ENCODE measurements at places on chromosomes 3 and 15. TPM values are rescaled to one million over a fixed set of nuclear protein-coding genes. Genes with fewer than 3 reads are reported as not detected.
A peak's percentile ranks its signal among the peaks of the same experiment; 100 is the strongest.

LRRK1 gene
- total RNA-seq, result 6.3 TPM

LEKR1 gene
- 0.32 TPM for total RNA-seq

HDC gene
- total RNA-seq, result not detected

TATDN2 gene
- total RNA-seq, result 15.3 TPM

KLHL40 gene
- total RNA-seq, result not detected

AGBL1 gene
- not detected for total RNA-seq

ATG3 gene
- total RNA-seq, result 113 TPM

INKA1 gene
- total RNA-seq, result 20.4 TPM

PLIN1 gene
- total RNA-seq, result 0.07 TPM

C3orf70 gene
- 0.42 TPM for total RNA-seq

RYR3 gene
- total RNA-seq, result under 0.01 TPM

AHSG gene
- total RNA-seq, result not detected

ARHGAP11A gene
- 35.9 TPM for total RNA-seq

GRCh38 chr15:71294911-71295602, 179.8 kb downstream of the THSD4 start:
- DNase-seq, result peak; percentile 100

- DNase-seq, result no peak
Observed at GRCh38 chr3:44682182-44682896, 30.1 kb upstream of the ZNF502 start.

GRCh38 chr3:5213574-5213966, 26.1 kb downstream of the EDEM1 start:
- no peak for DNase-seq

DNA sequence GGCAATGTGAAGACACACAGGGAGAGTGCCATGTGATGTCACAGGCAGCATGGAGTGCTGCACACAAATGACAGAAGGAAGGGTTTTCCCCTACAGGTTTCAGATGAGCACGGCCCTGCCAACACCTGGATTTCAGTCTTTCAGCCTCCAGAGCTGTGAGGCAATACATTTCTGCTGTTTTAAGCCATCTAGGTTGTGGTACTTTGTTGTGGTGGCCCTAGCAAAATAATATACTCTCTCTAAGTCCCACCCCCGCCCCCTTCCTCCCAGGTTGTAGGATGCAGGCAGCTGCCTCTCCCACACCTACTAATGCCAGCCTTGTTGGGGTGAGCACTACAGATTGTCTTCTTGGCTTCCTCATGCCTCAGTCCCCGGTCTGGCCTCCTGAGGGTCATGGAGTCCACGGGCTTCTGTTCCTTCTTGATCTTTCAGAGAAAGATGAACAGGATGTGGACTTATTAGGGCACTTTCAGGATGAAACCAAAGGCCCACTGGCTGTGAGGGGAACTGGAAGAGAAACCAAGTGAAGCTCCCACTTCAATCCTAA, 180.0 kb downstream of the CD47 start:
- no peak for DNase-seq

- DNase-seq, result no peak
Observed at GRCh38 chr3:131731709-131732108, 228.9 kb upstream of the MRPL3 start.

All from pulmonary artery endothelial cell (primary cell).